ENCODE measurements at places on chromosomes 1 and 21.

DNA sequence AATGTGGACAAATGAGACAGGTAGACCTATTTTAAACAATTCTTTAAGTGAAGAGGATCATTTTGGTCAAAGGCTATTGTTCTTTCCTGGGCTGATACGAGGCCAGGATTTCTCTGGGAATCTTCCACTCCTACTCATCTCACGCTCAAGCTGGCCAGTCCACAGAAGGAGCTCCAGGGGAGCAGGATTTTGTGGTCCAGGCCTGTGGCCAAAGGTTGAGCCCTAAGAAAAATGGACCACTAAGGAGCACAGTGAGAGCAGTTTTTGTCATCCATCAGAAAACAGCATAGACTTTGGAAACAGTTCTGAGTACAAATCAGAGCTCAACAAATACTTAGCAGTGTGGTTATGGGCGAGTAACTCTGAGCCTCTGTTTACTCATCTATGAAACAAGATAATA, 260.2 kb upstream of the RUNX1 start:
- DNase-seq = no peak

DNA sequence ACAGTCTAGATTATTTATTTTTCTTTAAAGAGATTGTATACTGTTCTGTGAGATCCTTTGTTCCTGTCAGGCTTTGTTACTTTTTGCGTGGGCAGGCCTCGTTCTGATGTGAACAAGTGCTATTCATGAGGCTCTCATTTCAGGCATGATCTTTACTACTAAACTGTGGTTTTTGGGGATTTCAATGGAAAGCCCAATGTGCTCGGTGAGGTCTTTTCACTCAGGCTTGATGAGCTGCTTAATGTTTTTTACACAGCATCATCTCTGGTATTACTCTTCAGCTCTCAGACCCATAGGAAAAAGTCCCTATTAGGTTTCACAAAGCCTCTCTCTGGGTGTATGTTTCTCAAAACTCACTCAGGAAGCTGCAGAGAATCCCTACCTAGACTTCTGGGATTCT, 419.4 kb downstream of the GPATCH2 start:
- DNase-seq = no peak

DNA sequence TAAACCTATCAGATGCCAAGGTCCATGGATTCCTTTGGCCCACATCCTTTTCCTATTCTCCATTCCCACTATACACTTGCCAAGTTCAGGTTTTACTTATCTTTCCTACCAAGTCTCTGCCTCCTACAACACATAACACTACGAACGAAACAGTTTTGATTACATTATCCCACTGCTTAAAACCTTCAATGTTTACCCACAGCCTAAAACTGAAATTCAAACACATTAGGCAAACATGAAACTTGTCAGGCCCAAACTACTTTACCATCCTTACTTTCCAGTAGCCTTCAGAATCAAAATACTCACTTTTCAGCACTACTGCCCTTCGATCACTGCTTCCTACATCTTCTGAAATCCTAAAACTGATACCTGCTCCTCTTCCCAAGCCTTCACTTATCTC, 3.0 kb downstream of the SCAF4 start:
- no peak for DNase-seq

GRCh38 chr1:173410133-173410793, 66.9 kb upstream of the PRDX6 start:
- DNase-seq = no peak

- no peak for DNase-seq
Measured at GRCh38 chr1:246420300-246420699, 86.8 kb downstream of the SMYD3 start.

GRCh38 chr1:37085393-37085792, 51.1 kb upstream of the GRIK3 start:
- no peak for DNase-seq

DNA sequence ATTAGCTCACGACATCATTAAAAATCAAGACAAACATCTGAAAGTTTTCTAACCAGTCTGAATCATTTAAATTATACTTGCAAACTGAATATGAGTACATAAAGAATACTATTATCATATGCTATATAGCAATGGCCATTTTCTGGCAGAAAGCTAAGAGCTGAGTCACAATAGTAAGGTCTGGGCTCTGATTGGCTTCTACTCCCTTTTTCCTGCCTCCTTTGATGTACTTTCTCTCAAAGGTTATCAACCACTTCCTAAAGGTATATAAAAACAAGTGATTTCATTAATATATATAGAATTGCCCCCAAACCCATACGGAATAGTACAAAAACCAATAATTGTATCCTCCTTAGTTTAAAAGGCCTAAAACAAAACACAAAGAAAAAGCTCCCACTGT, 7.0 kb downstream of the KCNA3 start:
- DNase-seq = no peak

DNA sequence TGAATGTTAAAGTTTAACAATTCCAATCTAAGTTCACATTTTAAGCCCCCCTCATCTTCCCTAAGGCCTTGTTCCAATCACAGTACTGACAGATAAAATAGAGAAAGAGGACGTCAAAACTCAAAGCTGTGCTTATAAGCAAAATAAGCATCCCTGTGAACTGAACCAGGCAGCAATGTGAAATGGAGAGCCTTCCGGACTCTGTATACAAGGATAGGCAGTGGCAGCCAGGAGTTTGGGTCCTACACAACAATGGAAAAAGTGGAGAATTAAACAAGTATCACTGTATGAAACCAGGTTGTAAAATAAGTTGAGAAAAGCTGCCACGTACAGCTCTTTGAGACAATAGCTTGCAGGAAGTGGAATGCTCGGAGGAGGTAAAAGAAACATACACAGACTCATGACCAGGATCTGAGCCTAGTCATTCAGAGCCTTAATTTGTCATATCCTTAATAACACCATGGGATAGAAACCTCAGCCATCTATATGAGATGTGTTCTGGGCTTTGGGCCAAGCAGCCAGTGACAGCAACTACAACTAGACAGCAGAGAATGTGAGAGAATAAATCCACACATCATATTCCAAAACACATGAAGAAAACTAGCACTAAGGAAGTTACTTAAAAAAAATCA, 55.2 kb upstream of the PALMD start:
- DNase-seq = peak; percentile 87

DNA sequence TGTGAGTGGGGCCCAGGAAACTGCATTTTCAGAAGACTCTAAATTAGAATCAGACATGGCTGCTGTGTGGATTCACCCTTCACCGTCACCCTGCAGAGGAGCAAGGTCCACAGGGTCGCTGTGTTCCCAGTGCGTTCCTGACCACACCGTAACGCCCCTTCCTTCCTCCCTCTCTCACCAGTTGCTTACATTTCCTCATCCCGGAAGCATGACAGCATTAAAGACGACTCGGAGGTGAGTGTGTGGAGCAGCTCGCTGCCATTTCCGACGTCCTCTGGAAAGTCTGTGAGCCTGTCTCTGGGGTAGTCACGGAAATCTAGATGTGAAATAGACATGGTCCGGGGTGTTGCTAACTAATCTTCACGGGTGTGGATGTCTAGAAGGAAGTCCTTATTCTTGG, 45.9 kb downstream of the FAAP20 start:
- no peak for DNase-seq

GRCh38 chr1:37133276-37134145, 99.2 kb upstream of the GRIK3 start:
- DNase-seq = no peak

DNA sequence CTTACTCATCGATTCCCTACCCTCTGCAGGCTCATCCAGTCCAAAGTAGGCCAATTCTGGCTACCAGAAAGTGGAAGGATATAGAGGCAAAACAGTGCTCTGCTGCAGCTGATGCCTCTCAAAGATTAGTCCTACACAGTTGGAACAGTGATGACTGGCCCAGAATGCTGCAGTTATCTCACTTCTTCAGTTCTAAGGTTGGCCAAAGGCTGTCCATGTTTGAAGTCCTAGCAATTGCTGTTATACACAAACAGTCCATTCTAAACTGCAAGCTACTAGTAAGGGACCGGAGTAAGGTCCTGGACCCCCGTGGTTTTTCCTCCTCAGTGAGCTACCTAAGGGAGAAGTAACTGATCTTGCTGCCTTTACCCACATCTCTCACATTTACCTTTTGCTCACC, 129.1 kb upstream of the NRIP1 start:
- no peak for DNase-seq

- DNase-seq = no peak
Measured at GRCh38 chr1:223155153-223155552, 12.1 kb upstream of the TLR5 start.

DNA sequence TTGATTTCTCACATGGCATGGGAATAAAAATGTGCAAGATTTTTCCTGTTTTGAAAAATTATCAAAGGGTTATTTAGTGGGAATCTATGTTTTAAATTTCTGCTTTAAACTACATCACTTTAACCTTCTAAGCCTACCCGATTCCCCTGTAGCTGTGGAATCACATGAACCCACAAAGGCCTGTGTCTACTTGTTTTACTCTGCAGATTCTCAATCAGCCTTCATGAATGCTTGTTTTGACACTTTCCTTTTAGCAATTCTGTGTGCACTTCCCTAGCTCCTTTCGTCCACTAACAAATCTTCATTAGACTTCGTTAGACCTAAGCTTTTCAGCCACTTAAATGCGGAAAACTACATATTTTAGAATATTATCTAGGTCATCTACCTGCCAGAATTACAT, 56.0 kb upstream of the C1orf21 start:
- no peak for DNase-seq

GRCh38 chr1:82492159-82492558, 691.4 kb downstream of the ADGRL2 start:
- DNase-seq = no peak

GRCh38 chr1:22319608-22320007, 132.0 kb upstream of the ZBTB40 start:
- DNase-seq = no peak

GRCh38 chr21:33171616-33172169, 58.0 kb upstream of the IFNAR2 start:
- no peak for DNase-seq

GRCh38 chr1:206551986-206552326, 44.6 kb downstream of the RASSF5 start:
- no peak for DNase-seq

DNA sequence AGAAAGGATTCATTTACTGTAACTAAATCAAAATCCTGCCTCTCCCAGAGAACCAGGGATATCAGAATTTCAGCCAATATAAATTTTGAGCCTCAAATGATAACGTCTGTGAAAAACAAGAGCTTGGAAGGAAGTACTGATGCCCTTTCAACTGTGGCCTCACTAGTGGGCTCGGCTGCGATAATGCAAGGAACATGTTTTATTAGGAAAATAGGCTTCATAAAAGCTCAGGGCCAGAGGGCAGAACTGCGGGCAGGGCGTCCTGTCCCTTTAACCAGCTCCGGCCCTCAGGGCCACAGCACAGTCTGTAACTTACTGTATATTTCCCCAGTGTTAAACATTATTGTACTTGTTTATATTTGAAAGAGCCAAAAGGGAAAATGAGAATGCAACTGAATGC, 122.0 kb downstream of the PEX14 start:
- DNase-seq = no peak

- DNase-seq = no peak
Measured at GRCh38 chr1:47984175-47984789, 12.9 kb downstream of the TRABD2B start.

- no peak for DNase-seq
Measured at GRCh38 chr1:47675721-47676120, 237.9 kb downstream of the FOXD2 start.

DNA sequence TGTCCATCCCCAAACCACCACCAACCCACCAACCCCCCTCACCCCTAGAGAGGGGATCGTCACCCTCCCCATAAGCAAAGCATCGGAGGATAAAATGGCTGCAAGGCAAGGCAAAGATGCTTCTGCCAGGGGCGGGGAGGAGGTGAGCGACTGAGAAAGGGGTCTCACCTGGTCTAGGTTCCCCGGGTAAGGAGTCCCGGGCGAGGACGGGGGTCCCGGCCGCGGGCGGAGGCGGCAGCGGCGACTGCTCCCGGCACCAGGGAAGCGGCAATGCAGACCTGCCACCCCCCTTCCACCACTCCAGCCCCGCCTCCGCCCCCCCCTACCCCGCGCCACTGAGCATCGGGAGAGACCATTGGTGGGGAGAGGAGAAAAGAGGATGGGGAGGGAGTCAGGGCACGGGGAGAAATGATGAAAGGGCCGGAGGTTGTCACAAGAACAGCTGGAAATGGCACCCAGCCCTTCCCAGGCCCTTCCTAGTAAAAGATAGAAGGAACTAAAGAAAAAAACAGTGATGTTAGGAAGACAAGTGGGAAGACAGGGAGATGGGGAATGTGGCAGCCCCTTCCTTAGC, at the start of gene SV2A:
TSS of gene SV2A (minus strand) at position 274 of the 574 bp plus-strand sequence. CDS start 4,004 bp downstream, outside the sequence.
- DNase-seq = no peak

DNA sequence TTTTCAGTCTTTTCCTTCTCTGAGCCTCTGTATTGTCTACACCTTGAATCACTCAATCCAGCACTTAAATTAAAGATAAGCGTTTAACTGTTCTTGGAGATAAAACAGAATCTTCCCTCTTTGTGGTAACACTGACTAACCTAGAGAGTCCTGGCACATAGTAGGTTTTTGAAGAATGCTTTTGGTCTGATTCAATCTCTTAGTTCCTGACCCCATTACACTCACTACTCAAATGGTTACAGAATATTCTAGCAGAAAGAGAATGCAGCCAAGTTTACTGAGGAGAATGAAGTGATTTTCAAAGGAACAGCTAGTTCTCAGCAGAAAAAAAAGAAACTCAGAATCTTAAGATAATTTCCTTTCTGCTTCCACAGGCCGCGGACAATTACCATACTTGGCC, 309.2 kb upstream of the PRMT6 start:
- no peak for DNase-seq
